ENCODE measurements at places on chromosomes 7 and 10.

DNA sequence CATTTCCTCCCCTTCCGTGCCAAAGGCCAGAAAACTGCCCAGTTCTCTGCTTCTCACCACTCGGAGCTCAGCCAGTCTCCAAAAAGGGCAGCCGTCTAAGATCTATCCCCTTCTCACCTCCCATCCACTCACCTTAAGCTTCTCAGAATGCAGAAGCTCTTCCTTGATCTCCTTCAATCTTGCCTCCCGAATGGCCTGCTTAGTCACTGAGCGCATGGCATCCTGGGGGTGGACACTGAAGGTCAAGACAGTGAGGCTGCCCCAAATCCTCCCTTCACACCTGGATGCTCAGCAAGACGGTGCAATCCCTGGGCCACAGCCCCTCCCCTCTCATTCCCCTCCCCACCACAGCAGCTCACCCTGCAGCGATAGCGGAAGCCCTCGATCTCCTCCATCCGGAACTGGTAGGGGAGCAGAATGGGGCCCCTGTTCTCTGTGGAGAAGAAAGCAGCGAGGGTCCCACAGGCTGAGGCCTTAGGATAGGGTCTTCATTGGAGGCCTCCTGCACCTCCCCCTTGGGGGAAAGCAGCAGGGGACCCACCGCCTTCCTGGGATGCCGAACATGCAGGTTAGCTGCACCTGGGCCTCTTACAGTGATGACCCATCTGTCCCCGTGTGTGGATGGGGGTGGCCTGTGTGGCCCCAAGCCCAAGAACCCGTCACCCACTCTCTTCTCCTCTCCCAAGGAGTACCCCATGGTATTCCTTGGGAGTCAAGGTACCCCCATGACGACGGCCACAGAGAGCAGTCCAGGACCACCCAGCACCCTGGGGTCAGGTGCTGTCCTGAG lies 4.7 kb downstream of the DDX56 start:
- no peak for DNase-seq

GRCh38 chr10:61350794-61351193 lies 102.4 kb downstream of the TMEM26 start:
- DNase-seq: no peak

DNA sequence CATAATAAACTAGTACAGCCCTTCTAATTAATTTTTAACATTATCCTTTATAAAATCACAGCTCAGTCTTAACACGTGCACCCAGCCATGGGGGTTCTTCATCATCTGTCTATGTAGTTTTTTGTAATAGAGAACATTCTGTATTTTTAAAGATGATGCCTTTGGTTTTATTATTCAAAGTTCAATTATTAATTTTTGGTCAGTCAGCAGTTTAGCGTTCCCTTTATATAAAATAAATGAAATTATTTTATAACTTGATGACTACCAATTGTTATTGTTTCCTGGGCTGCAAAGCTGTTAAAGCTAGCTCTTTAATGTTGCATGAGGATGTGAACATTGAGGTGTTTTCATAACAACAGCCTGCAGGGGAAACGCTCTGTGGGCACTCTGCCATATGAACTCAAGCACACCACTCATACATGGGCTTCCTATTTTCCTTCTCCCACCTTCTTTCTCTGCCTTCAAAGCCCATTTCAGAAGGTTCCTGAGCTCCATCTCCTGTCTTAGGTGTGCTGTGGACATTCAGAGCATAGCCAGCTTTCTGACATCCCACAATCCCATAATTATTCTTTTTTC lies 172.0 kb upstream of the YAE1 start:
- no peak for DNase-seq

- DNase-seq: no peak
These were observed 58.5 kb upstream of the EXOC6 start for GRCh38 chr10:92789786-92790185.

- no peak for DNase-seq
These were observed 129.4 kb downstream of the INHBA start for GRCh38 chr7:41573443-41573842.

GRCh38 chr10:99827936-99828335 lies 45.5 kb downstream of the ABCC2 start:
- DNase-seq: no peak

GRCh38 chr7:64630496-64630895 lies 35.4 kb upstream of the ZNF107 start:
- peak; percentile 32 for DNase-seq

DNA sequence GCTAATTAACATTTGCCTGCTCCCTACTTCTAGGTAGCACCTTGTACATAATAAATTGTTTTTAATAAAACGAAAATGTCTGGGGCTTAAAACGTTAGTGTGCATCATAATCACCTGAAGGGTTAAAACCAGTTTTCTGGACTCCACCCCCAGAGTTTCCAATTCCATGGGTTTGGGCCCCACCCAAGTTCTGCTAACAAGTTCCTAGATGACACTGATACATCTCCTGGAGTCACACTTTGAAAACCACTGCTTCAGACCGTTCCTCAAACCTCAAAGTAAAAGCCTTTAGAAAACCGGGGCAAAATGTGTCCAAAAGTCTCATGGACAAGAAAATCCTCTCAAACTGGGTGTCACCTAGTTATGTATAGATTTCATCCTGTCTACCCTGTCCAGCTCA lies 9.3 kb downstream of the OSBPL3 start:
- no peak for DNase-seq

- no peak for DNase-seq
These were observed 65.5 kb downstream of the FAM53B start for GRCh38 chr10:124678557-124679240.
